Activated CD8-positive, alpha-beta memory T cell treated with anti-CD3 and anti-CD28 coated beads for 1 hour (primary cell): ENCODE measurements at places on chromosomes 7 and 10.

- DNase-seq, result no peak
Measured at GRCh38 chr10:17779784-17780183, 27.8 kb downstream of the TMEM236 start.

GRCh38 chr10:15043674-15044073 lies at the start of gene OLAH:
Gene OLAH (plus strand): TSS chr10:15043943. CDS start chr10:15047289, 3,346 bp downstream.
- no peak for DNase-seq

- no peak for DNase-seq
Measured at GRCh38 chr7:118061386-118061785, 122.6 kb upstream of the LSM8 start.

- DNase-seq, result no peak
Measured at GRCh38 chr10:69358148-69358795, 58.4 kb downstream of the TACR2 start.

DNA sequence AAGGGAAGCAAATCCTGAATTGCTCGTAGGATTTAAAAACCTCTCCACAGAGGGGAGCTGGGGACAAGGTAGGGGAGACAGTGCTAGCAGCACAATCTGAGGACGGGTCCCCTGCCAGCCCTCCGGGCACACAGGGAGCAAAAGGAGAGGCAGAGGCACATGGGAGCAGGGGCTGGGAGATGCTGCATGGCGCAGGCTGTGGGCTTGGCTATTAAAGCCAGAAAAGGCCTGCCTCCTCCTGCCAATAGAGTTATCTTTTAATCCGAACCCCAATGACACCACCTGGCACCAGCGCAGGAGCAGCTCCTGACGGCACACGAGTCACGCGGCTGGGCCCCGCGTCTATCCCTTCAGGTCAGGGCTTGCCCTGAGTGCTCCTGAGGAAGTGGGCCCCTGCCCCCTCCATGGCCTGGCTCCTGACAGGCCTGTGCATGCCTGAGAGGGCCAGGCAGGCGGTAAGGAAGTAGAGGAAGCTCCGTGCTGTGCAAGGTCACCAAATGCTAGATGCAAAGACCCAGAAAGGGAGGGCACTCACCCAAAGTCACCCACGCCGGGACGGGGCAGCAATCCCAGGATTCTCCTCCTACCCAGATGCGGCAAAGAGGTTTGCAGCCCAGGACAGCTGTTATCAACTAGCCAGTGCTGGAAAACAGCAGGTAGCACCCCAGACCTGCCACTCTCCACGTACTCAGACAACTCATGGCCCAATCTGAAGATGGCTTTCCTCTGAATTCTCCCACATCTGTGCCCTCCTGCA lies 28.1 kb downstream of the DLG5 start:
- DNase-seq, result no peak

- no peak for DNase-seq
Measured at GRCh38 chr10:29317423-29318021, 28.7 kb downstream of the LYZL1 start.

DNA sequence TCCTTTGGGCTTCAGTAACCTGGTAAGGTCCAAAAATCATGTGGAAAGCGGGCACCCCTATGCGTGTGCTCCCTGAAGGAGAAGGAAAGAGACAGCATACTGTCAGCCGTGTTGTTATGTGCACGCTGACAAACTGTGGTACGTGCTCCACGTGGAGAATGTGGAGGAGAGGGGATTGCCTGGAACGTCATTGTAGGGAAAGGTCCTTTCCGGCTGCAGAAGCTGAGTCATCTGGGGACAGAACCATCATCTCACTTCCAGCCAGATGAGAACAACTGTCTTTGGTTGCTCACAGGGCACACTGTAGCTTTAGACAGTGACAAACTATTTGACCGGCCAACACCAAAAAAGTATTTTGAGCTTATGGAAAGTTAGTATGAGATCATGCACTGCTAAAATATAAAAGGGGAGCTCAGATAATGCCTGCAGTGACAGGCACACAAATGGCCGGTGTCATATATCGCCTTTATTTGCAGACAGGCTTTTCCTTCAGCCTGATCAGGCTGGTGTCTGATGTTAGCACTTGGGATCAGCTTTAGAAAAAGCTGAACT lies 38.8 kb upstream of the GRB10 start:
- DNase-seq, result no peak

- DNase-seq, result no peak
Measured at GRCh38 chr10:100124097-100124496, 42.4 kb upstream of the CPN1 start.

DNA sequence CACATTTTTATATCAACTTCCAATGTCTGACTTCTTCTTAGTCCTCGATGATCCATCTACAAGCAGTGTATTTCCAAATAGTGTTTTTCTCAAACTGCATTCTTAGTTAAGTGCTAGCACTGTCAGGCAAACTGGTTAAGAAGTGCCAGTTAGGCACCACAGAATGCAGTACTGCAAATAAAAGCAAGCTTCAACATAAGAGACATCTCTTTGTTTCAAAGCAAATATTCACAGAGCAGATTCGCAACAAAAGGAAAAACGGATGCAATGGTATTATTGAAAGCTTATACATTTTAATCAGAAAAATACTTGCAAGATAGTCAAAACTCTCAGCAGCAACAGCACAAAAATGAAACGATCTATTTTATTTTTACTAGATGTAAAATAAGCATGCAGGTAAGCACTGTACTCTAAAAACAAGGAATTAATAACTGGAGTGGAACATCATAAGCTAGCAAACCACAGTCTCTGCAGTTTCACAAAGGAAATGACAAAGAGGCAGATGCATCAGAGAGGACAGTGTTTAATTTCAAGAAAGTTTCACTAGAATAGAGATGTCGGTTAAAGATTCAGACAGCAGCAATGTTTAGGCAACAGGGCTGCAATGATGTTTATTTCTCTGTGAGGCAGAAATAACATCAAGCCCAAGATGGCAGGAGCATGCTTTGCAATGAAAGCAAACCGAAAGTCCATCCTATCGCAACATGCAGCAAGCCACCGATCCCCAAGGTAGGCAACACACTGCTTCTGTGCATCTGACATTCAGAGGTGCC lies 82.0 kb downstream of the FGFR2 start:
- DNase-seq, result no peak

DNA sequence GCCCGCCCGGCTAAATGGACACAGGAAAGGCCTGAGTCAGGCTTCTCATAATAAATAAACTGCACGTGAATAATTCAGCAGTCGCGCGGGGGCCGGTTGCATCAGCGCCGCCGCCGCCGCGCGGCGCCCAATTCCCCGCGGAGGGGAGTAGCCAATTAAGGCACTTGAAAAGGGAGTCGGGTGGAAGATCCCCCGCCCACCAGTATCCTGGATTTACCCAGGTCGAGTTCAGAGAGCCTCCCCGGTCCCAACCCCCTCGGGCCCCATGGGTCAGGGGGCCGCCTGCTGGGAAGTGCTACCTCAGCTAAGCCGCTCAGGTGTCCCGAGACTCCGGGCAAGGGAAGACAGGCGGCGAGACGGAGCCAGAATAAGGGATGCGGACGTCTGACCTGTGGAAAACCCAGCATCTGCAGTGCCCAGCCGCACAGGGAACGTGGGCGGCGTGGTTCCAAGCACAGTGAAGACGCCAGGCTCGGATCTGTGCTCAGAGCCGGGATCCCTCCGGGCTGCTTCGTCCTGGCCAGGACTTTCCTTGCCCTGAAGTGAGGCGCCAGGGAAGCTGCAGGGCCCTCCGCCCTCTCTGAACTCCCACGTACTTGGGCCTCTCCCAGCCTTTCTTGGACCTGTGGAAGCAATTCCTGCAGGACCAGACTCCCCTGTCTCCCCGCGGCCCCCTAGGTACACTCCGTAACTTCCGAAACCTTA lies 7.3 kb upstream of the LBX1 start:
- no peak for DNase-seq

GRCh38 chr10:35781643-35782035 lies 139.5 kb upstream of the FZD8 start:
- DNase-seq, result no peak

- DNase-seq, result no peak
Measured at GRCh38 chr7:1298931-1299885, 66.5 kb downstream of the UNCX start.

GRCh38 chr7:106692450-106693051 lies 31.6 kb upstream of the CCDC71L start:
- no peak for DNase-seq
